ENCODE measurements at places on chromosomes 7 and 10.

DNA sequence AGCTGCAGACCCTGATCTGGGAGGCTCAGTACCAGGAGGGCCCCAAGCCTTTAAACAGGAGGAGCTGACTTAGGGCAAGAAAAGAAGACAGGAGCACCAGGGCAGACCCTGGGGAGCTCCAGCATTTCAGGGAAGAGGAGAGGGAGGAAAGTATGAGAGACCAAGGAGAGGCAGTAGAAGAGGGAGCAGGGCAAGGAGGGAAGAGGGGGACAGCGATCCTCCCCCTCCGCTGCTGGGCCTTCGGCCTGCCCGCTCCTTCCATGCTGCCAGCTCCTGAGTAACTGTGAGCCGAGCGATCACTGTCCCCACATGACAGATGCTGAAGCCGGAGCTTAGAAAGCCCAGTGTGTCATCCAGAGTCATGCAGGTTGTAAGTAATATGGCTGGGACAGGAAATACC lies 65.9 kb downstream of the ALOX5 start:
- no peak for DNase-seq

DNA sequence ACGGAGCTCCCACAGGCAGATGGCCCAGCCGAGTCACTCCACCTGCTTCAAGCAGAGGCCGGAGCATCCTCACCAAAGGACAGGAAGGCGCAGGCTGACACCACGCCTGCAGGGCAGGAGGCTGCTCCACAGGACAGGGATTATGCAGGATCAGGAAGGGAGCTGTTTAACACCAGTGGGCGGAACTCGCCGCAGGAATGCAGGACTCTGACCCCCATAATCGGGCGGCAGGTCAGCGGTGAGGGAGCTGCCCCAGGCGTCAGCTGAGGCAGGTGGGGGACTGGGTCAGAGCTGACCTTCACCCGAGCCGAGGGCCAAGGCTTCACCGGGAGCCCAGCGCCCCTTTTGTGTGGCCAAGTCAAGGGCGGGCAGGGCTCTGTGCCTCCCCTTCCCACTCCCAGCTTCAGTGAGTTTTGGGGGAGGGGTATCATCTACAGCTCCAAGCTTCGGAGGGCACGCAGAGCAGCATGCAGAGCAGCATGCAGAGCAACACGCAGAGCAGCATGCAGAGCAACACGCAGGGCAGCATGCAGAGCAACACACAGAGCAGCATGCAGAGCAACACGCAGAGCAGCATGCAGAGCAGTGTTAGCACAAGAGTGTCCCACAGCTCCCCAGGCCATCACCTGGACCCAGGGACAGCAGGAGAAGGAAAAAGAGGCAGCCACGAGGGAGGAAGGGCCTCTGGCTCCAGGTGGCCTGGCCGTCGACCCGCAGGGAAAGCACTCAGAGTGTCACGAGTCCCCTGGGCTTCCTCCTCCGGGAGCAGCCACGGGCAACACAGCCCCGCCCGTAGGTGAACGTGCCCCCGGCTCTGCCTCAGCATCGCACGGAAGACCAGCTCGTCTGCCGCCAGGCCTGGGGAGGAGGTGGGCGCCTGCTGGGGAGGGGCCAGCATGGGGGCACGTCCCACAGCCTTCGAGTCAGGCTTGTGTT lies 151.7 kb upstream of the PPP2R2D start:
- DNase-seq: no peak

GRCh38 chr7:91556956-91557650 lies 292.9 kb downstream of the FZD1 start:
- no peak for DNase-seq

- no peak for DNase-seq
Measured at GRCh38 chr7:99624484-99624883, 7.7 kb downstream of the ZSCAN25 start.

DNA sequence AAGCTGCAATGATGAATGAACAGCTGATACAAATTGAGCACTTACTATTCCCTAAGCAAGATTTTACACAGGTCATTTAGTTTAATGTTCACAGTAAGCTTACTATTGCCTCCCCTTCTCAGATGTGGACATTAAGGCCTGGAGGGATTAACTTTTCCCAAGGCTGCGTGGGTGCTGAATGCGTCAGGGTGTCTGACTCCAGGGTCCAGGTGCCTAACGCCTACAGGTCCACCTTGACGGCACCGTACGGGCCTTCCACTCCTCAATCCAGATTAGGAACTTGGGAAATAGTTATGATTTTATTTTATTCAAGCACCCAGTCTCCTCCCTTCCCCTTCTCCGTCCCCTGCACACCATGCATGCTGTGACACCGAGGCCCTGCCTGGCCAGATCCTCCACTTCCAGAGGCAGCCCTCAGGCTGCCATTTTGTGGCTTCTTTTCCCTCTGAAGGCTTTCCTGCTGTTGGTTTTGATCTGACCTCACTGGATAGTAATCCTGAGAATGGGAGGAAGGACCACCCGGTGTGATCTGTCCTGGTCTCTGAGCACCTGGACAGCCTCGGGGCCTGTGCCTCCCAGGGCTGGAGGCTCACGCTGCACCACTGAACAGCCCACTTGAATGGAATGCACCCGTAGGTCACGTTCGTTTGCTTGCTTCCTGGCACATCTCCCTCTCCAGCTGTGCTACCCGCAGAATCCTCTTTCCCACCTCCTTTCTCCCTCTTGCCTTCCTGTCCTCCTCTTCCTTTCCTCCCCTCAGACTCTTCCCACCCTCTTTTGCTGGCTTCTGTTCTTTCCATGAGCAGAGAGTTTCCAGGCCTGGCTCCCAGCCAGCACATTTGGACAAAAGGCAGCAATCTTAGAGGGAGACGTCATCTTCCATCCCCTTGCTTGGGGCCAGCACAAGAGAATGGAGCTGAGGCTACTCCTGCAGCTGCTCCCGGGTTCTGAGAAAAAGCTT lies 14.4 kb downstream of the DENND2A start:
- DNase-seq: peak; percentile 69

- DNase-seq: no peak
Measured at GRCh38 chr7:102097601-102098161, 189.0 kb upstream of the SH2B2 start.

DNA sequence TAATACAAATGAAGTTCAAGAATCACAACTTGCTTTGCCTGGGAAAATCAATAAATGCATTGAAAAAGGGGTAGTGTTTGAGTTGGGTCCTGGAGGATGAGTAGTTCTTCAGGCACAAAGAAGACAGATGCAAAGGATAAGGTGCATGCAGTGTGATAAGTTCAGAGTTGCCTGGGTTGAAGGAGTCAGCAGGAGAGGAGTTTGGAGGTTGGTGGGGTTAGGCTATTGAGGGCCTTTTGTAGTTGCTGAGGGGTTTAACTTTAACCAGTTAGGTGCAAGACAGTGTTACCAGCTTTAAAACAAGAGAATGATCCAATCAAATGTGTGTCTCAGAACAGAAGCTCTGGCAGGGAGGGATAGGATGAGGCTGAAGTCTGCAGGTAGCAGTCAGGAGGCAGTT lies 44.3 kb upstream of the GLCCI1 start:
- no peak for DNase-seq

GRCh38 chr10:103836861-103837260 lies 18.5 kb downstream of the SH3PXD2A start:
- no peak for DNase-seq

DNA sequence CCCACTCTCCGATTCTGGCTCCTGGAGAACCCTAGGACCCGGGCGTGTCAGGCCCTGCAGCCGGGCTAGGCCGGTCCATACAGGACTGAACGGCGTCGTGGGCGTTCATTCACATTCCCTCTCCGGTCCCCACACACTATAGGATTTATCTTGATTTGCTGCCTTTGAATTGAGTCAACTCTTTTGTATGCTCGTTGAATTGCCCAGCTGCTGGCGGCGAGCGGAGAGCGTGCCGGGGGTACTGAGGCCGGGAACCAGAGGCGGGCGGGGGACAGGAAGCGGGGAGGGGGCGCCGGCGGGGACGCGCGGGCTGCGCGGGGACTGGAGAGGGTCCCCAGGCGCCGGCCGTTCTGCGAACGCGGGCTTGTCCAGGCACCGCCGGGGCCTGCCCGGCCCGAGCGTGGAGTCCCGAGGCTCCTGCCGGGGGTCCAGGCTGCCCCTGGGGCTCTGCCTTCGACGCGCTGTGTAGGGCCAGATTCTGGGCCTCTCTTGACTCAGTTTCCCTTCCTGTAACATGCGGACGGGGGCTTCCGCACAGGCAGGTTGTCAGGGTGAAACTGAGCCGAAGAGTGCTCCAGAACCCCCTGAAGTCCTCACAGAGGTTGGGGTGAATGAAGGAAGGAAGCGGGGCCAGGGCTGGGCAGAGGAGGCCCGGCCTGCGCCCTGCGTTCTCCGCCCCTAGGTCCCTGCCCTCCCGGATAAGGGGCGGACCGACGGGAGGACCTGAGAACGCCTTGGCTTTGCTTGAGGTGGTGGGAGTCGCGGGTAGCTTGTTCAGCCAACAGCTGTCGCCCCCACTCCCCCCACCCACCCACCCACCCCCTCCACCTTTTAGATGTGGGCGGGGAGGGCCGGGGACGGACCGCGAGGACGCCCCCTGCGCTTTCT lies 769 bp upstream of the ELFN1 start:
- peak; percentile 72 for DNase-seq

DNA sequence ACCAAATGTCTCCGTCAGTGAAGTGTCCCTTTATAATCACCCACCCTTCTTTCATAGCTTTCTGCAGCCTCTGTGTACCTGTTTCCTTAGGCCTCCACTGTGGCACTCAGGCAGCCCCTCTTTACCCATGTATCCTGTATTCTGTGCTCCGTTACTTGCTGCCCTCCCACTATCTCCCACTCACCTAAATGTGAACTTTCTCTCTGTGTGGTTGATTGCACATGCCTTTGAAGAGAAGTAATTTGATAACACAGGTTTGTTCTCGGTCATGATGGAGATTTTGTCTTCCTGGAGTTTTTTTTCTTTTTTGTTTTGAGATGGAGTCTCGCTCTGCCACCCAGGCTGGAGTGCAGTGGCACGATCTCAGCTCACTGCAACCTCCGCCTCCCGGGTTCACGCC lies 61.5 kb downstream of the REEP3 start:
- DNase-seq: no peak

DNA sequence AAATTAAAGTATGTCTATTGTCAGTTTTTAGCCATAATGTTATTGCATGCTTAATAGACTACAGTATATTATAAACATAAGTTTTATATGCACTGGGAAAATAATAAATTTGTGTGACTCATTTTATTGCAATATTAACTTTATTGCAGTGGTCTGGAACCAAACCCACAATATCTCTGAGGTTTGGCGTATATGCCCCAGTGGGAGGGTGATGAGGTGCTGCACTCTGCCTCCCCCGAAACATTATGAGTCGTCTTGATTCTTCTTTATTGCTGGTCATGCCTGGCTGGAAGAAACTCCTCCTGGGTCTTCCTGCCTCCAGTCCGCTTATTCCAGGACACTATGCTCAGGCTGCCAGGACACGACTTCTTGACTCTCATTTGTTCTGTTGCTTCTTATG lies 88.4 kb downstream of the MTPN start:
- DNase-seq: no peak

- peak; percentile 40 for DNase-seq
Measured at GRCh38 chr7:34900891-34901513, 136.3 kb downstream of the DPY19L1 start.

DNA sequence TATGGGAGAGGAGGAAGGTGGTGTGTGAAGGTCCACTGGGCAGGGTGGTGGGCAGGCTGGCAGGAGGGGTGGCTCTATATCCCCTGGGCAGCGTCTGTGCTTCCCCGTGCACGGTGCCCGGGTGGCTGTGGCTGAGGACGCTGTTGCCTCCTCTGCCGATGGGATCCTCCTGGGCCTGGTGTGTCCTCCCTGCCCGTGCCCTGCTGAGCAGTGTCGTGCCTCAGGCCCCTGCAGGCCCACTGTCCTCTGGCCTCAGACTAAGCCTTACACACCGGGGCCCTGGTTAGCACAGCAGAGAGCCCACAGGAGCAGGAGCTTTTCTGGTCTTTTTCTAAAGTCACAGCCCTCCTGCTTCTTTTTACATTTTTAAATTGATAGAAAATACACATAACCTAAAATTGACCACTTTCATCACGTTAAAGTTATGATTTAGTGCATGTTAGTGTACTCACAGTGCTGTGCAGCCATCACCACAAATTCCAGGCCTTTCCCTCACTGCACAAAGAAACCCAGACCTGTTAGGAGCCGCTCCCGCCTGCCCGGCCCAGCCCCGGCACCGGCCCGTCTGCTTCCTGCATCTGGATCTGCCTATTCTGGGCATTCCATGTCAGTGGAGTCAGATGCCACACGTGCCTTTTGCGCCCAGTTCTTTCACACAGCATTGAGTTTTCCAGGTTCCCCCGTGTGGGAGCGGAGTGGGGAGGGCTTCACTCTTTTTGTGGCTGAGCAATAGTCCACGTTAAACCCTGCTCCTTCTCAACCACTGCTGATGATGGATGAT lies 19.4 kb downstream of the PFKFB3 start:
- peak; percentile 67 for DNase-seq

- no peak for DNase-seq
Measured at GRCh38 chr10:71564194-71564820, 155.3 kb downstream of the C10orf105 start.

- DNase-seq: no peak
Measured at GRCh38 chr7:148328906-148329305, 261.7 kb upstream of the C7orf33 start.

GRCh38 chr10:132302421-132303310 lies 5.1 kb downstream of the STK32C start:
- DNase-seq: no peak

- no peak for DNase-seq
Measured at GRCh38 chr10:119801998-119802538, 70.6 kb downstream of the MCMBP start.

- no peak for DNase-seq
Measured at GRCh38 chr7:137360087-137360679, 16.6 kb upstream of the PTN start.

GRCh38 chr7:120273476-120273975 lies 551 bp downstream of the KCND2 start:
- peak; percentile 54 for DNase-seq

GRCh38 chr7:18778594-18778993 lies 283.0 kb downstream of the HDAC9 start:
- DNase-seq: no peak

DNA sequence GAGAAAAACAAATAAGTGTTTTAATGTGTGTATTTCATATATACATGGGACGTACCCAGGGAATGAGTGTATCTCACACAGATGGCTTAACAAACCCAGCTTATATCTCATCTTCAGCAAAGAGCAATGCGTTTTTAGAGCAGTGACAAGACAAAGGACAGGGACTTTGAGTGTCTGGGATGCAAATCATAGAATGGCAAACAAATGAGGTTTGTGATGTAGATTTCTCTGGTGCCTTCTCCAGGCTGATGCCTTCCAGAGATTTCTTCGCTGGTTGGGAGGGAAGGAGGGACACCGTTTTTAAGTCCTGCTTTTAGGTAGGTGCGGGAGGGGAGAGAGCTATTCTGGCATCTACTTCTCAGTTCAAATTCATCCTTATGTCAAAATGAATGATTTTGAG lies 16.6 kb downstream of the LANCL2 start:
- no peak for DNase-seq

- DNase-seq: no peak
Measured at GRCh38 chr7:22715969-22716368, 11.0 kb upstream of the IL6 start.
